ENCODE measurements at places on chromosomes 6 and 20.

DNA sequence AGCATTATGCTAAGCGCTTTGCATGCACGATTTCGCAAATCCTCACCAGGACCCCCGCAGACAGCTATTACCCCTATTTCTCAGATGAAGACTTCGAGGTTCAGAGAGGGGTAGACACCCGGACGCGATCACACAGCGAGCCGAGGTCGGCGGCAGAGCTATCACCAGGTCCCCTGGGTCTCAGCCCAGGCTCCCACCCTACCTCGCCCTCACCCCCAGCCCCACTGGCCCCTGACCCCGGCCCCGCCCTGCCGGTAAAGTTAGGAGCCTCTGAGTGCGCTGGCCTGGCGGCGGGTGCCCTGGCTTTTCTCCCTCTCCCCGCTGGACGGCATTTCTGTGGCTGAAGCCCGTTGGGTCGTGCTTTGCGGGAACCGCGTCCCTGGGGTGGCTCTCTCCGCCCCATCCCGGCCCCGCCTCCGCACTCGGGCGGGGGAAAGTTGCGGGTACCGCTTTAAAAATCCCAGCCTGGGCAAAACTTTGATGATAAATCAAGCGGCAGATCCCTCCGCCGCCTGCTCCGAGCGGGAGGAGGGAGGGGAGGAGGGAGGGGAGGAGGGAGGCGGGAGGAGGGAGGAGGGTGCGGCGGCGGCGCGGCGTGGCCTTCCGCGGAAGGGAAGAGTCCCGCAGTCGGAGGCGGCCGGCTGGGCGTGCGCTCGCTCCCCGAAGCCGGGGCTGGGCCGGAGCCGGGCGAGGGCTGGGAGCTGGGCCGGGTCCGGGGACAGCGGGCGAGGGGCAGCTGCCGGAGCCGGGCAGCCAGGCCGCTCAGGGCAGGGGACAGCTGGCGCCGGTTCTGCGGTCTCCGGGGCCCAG, at the start of gene VSTM2L:
TSS of gene VSTM2L (plus strand) at position 624 of the 810 bp plus-strand sequence. CDS start 224 bp downstream, outside the sequence.
- DNase-seq: no peak

DNA sequence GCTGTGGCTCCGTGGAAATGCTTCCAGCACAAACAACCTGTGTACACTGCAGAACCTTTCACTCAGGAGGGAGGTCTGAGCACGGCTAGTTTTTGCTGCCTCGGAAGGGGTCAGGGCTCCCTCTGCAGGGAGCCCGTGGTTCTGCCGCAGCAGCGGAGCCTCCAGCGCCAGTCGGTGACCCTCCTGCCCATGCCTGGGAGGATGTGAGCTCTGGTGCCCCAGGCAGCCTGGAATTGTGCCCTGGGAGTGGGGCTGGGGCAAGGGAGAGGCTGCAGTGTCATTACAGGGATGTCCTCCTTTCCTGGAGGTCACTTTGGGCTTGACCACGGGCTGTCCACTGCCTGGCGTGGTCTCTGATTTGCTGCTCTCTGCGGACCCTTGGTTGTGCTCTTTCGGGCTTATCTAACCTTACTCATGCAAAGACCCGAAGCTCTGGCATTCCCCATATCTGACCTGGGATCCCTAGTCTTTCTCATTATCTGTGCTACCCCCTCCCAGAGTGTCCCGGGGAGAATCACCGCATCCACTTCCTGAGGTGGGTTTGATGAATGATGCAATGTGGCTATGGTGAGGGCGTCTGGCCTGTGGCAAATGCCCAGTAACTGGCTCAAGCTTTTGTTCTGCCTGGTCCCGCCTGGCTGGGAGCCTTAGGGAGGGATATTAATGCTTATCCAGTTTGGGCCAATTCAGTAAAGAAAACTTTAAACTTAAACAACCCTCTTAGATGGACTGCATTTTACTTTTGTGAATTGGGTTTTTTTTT, 59.6 kb upstream of the TAGAP start:
- DNase-seq: peak; percentile 59

GRCh38 chr6:100695445-100695844, 185.7 kb downstream of the ASCC3 start:
- DNase-seq: no peak

- DNase-seq: no peak
These were observed 8.2 kb downstream of the PRPH2 start for GRCh38 chr6:42714098-42714761.

GRCh38 chr6:3001773-3002293, 2.1 kb downstream of the NQO2 start:
- no peak for DNase-seq

DNA sequence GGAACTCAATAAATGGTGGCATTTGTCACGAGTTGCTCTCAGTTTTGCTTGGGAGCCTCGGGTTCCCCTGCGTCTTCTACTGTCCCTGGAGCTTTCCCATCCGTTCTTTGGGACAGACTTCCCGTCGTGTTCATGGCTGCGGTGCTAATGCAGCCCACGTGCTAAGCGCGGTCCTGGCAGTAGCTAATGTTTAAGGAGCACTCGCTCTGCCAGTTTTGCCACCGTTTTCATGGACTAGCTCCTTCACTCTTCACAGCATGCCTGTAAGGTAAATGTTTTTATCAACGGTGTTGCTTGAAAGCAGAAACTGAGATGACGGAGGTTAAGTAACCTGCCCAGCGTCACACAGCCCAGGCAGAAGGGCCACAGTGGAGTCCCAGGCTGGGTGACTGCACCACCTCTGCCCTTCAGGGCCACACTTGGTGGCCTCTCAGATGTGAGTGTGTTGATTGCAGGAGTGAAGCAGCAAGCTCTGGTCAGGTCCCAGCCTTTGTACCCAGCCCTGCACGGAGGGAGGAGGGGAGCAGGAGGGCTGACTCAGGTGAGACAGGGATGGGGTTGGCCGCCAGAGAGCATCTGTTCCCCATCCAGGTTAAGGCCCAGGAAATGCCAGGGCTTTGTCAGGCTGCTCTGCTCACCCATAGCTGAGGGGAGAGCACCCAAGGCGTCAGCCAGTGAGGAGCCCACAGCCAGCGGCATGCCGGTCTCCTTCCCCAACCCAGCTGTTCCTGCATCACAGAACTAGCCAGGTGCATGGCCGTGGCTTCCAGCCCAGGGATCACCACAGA, 181.8 kb downstream of the ZMYND8 start:
- DNase-seq: no peak

GRCh38 chr6:131787766-131788712, 19.8 kb upstream of the ENPP1 start:
- no peak for DNase-seq

- no peak for DNase-seq
These were observed 1.0 kb downstream of the IGF2R start for GRCh38 chr6:159969921-159970320.

GRCh38 chr6:26250698-26251044, 114.3 kb upstream of the BTN3A2 start:
- no peak for DNase-seq

- no peak for DNase-seq
These were observed 92.4 kb downstream of the NCR2 start for GRCh38 chr6:41427642-41428335.

DNA sequence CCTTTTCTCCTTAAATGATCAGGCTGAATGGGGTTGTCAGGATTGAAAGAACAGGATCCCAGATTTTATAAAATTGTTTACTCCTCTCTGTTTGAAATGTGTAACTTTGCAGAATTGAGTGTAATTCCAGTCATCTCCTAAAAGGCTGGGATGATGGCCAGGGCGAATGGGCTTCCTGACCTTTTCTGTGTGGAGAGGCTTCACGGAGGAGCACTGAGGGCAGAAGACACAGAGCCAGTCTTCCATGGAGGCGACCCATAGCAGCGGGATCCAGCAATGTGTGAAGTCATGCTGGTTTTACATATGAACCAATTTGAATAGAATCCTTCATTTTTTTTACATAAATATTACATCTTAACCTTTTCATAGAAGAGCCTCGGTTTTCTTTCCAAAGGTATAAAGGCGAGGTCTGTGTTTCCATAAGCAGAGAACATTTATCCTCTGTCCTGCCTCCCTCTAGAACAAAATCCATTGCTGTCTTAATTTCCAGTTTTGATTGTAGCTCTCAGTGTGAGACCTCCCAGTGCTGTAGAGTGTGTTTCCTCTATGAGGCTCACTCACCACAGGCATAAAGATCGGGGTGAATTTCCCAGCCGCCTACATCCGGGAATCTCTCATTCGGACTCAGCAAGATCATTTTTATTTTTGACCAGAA, 369.7 kb upstream of the FLRT3 start:
- DNase-seq: no peak

- no peak for DNase-seq
These were observed 184.2 kb upstream of the CDYL start for GRCh38 chr6:4592026-4592425.

GRCh38 chr6:20447157-20447556, 45.5 kb downstream of the E2F3 start:
- DNase-seq: no peak

DNA sequence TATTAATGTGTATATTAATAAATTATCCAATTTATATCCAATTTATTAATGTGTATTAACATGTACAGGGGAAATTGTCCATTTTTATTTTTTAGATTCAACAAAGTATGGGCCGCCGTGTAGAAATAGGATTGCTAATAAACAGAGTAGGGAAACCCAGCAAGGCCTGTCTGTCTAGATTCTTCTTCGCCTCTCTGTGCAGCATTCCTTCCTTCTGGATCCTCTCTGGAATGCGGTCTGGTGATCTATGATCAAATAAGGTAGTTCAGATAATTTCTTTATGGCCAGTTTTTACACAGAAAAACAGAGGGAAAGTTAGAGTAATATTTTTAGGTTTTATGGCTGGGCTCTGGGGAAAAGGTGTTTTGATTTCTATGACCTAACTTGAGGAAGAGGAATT, 19.9 kb upstream of the HFE start:
- no peak for DNase-seq

DNA sequence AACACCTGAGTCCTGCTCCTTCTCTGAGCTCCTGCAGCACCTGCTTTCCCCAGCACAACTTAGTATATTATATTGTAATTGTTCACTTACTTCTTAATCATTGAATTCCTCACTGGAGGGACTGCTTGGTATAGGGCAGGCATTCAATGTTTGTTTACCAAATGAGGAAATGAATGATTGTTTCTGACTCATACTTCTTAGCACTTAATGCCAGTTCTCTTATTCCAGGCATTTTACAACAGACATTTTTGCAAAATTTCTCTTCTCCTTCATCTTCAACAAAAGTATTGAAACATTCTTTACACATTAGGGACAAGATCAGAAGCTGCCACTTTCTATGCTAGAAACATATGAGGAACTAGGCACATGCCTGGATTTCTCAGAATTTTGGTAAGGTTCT, 119.4 kb downstream of the TBX18 start:
- DNase-seq: no peak

Measured in activated T-helper 1 cell treated with anti-CD3 and anti-CD28 coated beads, Interleukin-2, amount 50 U/mL, for 16 hours (primary cell).